ENCODE measurements at places on chromosomes 4 and X. TPM values are rescaled to one million over a fixed set of nuclear protein-coding genes. Genes with fewer than 3 reads are reported as not detected.

TMPRSS11F gene
- not detected for total RNA-seq

- no peak for DNase-seq
- no peaks in the 10 kb centered on the region for H3K36me3 ChIP-seq
- H3K27me3 ChIP-seq = no peaks in the 10 kb centered on the region
- no peak overlapping the region for H3K4me3 ChIP-seq
These were observed 376.5 kb upstream of the MAD2L1 start for GRCh38 chr4:120443116-120443515.

DNA sequence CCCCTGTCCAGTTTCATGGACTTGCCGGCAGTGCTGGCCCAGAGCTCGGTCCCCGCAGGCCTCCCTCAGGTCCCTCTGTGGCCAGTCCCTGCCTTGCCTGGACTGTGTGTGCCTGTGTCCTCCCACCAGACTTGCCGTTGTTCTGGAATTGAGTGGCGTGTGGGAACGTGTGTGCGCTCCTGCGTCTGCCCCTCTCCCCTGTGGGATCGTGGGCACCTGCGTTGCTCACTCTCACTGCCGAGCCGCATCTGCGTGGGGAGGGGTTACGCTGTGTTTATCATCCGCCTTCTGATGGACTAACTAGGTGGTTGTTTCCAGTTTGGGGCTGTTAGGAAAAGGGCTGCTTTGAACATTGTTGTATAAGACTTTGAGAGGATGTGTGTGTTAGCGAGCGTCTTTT is 21.2 kb downstream of the PCGF3 start:
- no peaks in the 10 kb centered on the region for H3K27me3 ChIP-seq
- peak overlapping the region; percentile 38 for H3K27ac ChIP-seq
- H3K36me3 ChIP-seq = no peaks in the 10 kb centered on the region

DNA sequence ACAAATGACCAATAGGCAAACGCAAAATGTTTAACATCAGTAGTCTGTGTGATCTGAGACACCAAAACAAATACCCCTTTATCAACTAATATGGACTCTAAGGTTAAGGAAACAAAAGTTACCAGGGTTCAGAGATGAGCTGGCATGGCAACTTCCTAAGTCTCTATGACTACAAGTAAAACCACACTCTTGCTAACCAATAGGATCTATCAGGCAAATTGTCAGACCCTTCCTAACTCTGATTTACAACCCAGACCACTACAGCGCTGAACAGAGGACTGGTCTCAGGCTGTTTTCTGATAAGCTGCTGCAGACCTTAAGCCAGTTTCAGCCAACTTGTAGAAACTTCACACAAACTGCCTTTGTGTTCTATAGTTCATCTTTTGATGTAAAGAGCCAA is 608.0 kb downstream of the TLL1 start:
- H3K27ac ChIP-seq = no peak overlapping the region
- H3K4me3 ChIP-seq = no peak overlapping the region
- H3K27me3 ChIP-seq = no peaks in the 10 kb centered on the region
- DNase-seq = no peak
- no peaks in the 10 kb centered on the region for H3K36me3 ChIP-seq

DNA sequence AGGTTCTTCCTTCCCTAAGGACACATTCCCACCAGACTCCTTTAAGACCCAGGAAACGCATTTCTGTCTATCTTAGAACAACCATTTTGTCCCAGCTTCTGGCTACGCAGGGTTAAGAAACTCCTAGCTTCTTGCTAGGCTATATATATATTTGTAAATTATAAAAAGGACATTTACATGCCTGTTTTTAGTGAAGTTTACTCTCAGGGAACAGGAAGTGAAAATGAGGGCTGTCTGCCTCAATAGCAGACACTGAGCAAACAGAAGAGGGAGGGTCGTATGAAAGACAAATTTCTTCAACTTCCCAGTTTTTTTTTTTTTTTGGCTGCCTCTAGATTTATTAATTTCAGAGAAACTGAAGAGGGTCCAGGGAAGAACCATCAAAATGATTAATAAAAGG is 9.3 kb upstream of the FRMPD3 start:
- no peak overlapping the region for H3K27ac ChIP-seq
- H3K36me3 ChIP-seq = no peaks in the 10 kb centered on the region
- no peak overlapping the region for H3K4me3 ChIP-seq
- no peaks in the 10 kb centered on the region for H3K4me1 ChIP-seq

DNA sequence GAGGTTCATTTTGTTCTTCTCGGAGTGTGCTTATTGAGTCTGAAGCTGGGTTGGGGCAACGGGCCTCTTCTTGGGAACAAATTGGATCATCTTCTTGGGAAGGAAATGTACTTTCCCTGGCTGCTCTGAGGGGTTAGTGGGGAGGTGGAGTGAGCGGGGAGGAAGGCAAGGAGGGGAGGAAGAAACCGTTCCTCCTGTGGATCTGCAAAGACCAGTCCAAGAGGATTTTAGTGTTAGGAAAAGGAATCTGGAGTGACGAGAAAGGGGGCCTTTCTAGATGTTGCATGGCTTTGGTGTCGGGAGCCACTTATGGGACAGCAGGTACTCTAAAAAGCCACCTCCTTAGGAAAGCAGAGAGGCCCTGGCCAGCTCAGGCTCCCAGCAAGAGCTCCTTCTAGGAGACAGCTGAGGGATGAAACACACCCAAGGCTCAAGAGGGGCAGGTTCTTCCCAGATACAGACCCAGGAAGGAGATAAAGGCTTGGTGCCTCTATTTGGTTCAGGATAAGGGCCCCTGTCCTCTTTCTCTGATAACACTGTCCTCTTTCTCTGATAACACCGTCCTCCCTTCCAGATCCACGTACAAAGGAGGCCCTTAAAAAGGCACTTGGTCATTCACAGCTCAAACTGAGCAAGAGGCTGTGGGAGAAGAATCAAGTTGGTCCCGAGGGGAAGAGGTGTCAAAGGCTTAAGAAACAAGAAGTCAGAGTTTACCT is 451 bp downstream of the SOD3 start:
- H3K36me3 ChIP-seq = no peaks in the 10 kb centered on the region
- H3K4me3 ChIP-seq = no peak overlapping the region

GRCh38 chrX:82230013-82230412 is 1028.1 kb downstream of the SH3BGRL start:
- DNase-seq = no peak
- H3K36me3 ChIP-seq = no peaks in the 10 kb centered on the region
- no peak overlapping the region for H3K4me3 ChIP-seq
- H3K27me3 ChIP-seq = no peaks in the 10 kb centered on the region
- H3K4me1 ChIP-seq = no peaks in the 10 kb centered on the region

- H3K27me3 ChIP-seq = no peaks in the 10 kb centered on the region
- H3K4me1 ChIP-seq = peaks cover 35% of the 10 kb centered on the region
- H3K27ac ChIP-seq = no peak overlapping the region
- H3K36me3 ChIP-seq = no peaks in the 10 kb centered on the region
- H3K4me3 ChIP-seq = no peak overlapping the region
- DNase-seq = no peak
These were observed 68.6 kb upstream of the PPP3CA start for GRCh38 chr4:101415962-101416361.

- DNase-seq = peak; percentile 58
- peak overlapping the region; percentile 93 for H3K27ac ChIP-seq
- no peaks in the 10 kb centered on the region for H3K36me3 ChIP-seq
- H3K27me3 ChIP-seq = no peaks in the 10 kb centered on the region
These were observed 745 bp downstream of the SLC39A8 start for GRCh38 chr4:102344520-102344953.

DNA sequence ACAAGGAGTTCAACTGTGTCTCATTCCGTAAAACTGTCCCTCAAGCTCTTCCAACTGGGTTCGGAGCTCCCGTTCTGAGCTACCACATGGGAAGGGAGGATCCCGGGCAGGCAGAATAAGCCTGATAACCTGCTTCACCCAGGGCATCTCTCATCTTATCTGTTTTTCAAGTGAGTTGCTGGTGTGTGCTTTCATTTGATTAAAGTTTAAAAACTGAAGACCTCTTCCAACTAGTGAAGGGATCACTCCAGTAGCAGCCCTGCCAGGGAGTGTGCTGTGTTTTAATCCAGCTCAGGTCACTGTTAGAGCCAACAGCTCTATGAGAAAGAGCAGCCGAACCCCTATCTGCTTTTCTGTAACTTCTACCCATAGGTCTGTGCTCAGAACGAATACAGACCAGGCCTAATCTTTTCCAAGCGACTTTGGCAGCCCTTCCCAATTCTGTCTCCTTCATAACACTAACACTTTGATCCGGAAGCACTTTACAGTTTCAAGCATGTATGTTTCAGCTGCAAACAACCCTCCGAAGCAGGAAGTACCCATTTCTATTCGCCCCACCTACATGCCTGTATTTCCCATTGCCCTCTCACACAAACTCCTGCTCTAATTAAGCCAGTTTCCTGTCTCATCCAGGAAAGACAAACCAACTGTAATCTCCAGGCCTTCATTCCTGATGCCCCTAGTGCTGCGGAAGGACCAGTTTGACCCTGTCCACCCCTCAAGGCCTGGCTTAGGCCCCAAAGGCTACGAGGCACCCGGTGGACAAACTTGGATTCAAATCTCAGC is 60.9 kb downstream of the IRF2 start:
- H3K27ac ChIP-seq = no peak overlapping the region
- no peak overlapping the region for H3K4me3 ChIP-seq
- H3K27me3 ChIP-seq = no peaks in the 10 kb centered on the region
- peaks cover 23% of the 10 kb centered on the region for H3K36me3 ChIP-seq
- H3K4me1 ChIP-seq = peaks cover 49% of the 10 kb centered on the region

- no peak for DNase-seq
- H3K27me3 ChIP-seq = no peaks in the 10 kb centered on the region
- no peaks in the 10 kb centered on the region for H3K36me3 ChIP-seq
- no peak overlapping the region for H3K4me3 ChIP-seq
- H3K27ac ChIP-seq = no peak overlapping the region
These were observed 420.9 kb upstream of the INTU start for GRCh38 chr4:127211650-127212560.

PRDM8 gene
- 10.9 TPM for total RNA-seq

KIT gene
- total RNA-seq = 0.39 TPM

DNA sequence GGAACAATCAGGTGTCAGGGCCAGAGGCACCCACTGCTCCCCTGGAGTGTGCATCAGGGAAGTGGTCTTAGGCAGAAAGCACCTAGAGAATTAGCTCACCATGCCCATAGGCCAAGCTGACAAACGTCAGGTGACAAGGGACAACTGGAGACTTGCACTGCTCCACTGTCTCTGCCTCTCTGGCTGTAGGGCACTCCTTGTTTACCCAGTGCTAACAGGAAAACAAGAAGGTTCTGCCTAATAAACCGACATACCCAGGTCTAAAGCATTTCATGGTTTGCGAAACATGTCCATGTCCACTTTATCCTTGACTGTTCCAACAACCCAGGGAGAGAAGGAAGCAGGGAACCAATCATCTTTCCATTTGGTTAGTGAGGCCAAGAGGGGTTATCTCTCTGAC is 92.5 kb upstream of the MAMLD1 start:
- H3K27me3 ChIP-seq = no peaks in the 10 kb centered on the region
- no peak overlapping the region for H3K4me3 ChIP-seq
- H3K36me3 ChIP-seq = no peaks in the 10 kb centered on the region
- no peak overlapping the region for H3K27ac ChIP-seq
- no peak for DNase-seq
- no peaks in the 10 kb centered on the region for H3K4me1 ChIP-seq

DNA sequence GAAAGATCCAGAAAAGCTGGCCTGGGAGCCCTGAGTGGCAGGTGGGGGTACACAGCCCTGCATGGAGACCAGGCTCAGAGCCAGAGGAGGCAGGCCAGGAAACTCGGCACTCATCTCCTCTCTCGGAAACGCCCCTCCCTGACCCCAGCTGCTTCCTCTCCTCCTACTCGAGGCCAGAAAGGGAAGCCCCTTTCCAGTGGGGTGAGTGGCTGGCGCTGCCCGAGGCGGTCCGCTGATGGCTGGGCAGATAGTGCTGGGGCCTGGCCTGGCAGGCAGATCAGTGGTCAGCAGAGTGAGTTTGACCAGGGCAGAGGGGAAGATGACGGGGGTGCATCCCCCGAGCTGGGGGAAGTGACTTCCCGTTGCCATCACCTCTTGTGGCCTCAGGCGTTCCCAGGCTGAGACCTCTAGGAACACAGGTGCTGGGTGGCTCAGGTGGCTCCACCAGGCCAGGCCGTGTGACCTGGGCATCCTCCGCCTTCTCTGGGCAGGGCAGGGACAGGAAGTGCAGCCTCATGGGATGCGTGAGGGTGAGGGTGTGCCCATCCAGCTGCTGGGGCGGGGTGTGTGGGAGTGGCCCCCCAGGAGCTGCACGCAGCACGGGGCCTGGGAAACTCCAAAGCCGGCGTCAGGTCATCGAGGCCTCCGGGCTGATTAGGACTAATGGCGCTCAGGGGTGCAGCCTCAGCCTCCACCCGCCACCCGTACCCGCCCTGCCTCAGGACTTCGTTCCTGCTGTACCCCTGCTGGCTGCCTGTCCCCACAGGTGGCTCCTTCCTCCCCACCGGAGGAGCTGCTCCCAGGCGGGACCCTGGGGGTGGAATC is 5.7 kb downstream of the SH3BP2 start:
- H3K4me3 ChIP-seq = peak overlapping the region; percentile 50
- peak overlapping the region; percentile 6 for H3K27ac ChIP-seq
- H3K36me3 ChIP-seq = no peaks in the 10 kb centered on the region
- H3K4me1 ChIP-seq = peaks cover 65% of the 10 kb centered on the region
- no peaks in the 10 kb centered on the region for H3K27me3 ChIP-seq

DNA sequence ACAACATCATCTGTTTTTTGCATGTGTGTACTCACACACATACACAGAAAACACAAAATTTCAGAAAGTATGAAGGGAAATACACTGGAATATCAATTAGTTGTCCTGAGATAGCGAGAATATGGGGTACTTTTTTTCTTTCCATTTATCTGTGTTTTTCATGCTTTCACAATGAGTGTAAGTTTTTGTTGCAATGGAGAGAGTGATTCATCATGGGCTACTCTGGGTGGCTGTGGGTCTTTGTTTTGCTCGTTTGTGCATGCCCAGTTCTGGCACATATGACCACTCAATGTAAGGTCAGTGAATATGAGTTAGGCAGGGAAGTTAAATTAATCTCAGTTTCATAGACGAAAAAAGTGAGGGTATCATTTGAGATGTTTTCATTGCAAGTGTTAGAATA is 26.9 kb downstream of the XK start:
- no peaks in the 10 kb centered on the region for H3K36me3 ChIP-seq
- no peak overlapping the region for H3K4me3 ChIP-seq
- H3K27me3 ChIP-seq = no peaks in the 10 kb centered on the region
- no peaks in the 10 kb centered on the region for H3K4me1 ChIP-seq
- DNase-seq = no peak
- H3K27ac ChIP-seq = no peak overlapping the region

- peaks cover 53% of the 10 kb centered on the region for H3K27me3 ChIP-seq
- H3K36me3 ChIP-seq = no peaks in the 10 kb centered on the region
- DNase-seq = no peak
These were observed 24.0 kb downstream of the HAND2 start for GRCh38 chr4:173505924-173506518.

SORBS2 gene
- not detected for total RNA-seq

- H3K27me3 ChIP-seq = no peaks in the 10 kb centered on the region
- no peaks in the 10 kb centered on the region for H3K36me3 ChIP-seq
- H3K27ac ChIP-seq = no peak overlapping the region
- DNase-seq = no peak
- no peaks in the 10 kb centered on the region for H3K4me1 ChIP-seq
- H3K4me3 ChIP-seq = no peak overlapping the region
These were observed 14.2 kb upstream of the BBS12 start for GRCh38 chr4:122718281-122718680.
